ENCODE measurements at places on chromosomes 12 and 14.

DNA sequence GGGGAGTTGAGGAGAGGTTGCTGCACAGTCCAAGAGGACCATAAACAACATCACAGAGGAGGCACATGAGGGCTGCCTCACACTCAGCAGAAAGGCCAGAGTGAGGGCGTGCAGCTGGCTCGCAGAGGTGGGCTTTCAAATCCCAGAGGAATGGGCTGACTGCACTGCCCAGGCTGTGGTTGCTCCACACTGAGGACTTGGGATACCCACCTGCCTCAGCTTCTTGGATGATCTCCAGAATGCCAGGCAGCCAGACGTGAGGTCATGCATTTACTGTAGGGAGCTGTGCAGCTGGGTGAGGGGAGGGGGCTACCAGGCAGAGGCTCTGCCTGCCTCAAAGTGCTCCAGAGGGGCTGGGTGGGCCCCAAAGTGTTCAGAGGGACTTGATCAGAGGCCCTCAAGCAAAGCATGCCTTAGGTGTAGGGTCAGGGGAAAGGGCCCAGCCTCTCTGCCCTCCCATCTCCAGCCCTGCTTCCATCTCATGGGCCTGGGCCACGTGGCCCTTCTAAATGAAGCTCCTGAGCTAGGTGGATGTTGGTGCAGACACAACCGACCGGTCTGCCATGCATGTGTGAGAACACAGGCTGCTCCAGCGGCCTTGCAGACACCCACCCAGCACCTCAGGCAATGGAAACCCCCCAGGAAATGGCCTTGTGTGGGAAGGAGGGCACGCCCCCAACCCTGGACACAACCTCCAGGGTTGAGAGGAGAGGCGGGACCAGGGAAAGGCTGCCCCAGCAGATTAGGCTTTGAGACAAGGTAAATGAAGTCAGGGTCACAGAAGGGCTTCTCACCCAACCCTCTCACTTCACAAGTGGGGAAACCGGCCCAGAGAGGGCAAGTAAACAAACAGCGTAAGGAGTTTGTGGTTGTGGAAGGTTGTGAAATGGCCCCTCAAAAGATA, 90.8 kb downstream of the NTF3 start:
- no peak for DNase-seq

- no peak for DNase-seq
Observed at GRCh38 chr12:18101043-18101442, 11.1 kb upstream of the RERGL start.

DNA sequence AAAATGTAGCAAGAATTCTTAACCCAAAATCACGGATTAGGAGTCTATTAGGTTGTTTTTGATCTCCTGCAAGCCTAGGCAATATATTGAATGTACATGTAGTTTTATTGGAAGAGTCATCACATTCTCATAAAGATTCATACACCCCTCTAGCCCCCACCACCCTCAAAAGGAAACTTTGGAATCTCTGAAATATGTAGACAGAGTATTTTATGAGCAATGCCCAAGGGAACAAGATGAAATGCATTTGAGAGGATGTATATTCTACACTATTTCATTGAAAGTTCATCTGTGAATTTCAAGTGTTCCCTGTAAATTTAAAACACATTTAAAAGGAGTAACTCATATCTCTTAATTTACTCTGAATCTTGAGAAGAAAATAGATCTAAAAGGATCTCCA, 103.7 kb downstream of the SYT1 start:
- no peak for DNase-seq

GRCh38 chr12:14510574-14510973, 57.1 kb downstream of the PLBD1 start:
- DNase-seq = no peak

- DNase-seq = no peak
Observed at GRCh38 chr12:91173124-91173523, 9.5 kb downstream of the DCN start.

- DNase-seq = no peak
Observed at GRCh38 chr12:129101404-129101803, 248.1 kb downstream of the GLT1D1 start.

- DNase-seq = peak; percentile 98
Observed at GRCh38 chr12:31325877-31326631, at the start of gene SINHCAF. SINHCAF (minus strand) TSS chr12:31326150; CDS start chr12:31298204, 27,946 bp downstream.

GRCh38 chr14:85622106-85622505, 92.2 kb downstream of the FLRT2 start:
- DNase-seq = no peak

GRCh38 chr12:5560265-5560664, 128.4 kb downstream of the NTF3 start:
- DNase-seq = no peak

- no peak for DNase-seq
Observed at GRCh38 chr12:10553148-10553547, 47.5 kb downstream of the EIF2S3B start.

GRCh38 chr14:76314521-76315034, 61.4 kb upstream of the ESRRB start:
- no peak for DNase-seq

DNA sequence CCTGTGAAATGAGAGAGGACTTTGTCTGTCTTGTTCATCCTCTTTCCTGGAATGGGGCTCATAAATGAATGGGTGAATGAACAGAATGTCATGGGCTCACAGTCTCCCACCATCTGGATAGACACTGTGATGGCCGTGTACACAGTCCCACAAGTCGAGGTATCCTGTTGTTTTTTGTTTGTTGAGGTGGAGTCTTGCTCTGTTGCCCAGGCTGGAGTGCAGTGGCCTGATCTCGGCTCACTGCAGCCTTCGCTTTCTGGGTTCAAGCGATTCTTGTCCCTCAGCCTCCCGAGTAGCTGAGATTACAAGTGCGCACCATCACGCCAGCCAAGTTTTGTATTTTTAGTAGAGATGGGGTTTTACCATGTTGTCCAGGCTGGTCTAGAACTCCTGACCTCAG, 16.1 kb upstream of the PLA2G1B start:
- no peak for DNase-seq

DNA sequence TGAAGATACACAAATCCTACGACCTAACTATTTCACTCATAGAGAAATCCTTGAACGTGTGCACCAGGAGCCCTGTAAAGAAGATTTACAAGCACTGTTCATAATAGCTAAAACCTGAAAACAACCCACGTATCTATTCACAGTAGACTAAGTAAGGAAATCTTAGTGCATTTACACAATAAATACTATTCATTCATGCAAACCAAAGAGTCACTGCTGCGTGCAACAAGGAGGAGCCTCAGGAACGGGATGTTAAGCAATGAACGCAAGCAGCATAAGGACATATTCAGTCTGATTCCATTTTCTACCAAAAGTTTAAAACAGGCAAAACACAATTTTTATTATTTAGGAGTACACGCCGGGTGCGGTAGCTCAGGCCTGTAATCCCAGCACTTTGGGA, 176.6 kb downstream of the TTC7B start:
- no peak for DNase-seq
